ENCODE measurements at places on chromosomes 2 and 18.

DNA sequence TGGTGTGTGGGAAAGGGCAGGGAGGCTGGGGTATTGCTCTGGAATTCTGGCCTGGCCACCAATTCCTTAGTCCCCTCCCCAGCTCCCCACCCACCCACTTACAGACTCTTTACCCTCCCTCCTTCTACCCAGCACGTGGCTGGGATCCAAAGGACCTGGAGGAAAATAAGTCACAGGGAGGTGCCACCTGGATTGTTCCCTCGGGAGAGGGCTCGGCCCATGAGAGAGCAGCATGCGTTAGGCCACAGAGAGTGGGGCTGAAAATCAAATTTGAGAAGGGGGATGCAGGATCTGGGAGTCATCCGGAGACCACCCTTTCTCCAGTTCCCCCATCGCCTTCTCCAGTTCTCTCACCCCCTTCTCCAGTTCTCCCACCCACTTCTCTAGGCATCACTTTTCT, 3.0 kb downstream of the ASPRV1 start:
- DNase-seq = no peak

DNA sequence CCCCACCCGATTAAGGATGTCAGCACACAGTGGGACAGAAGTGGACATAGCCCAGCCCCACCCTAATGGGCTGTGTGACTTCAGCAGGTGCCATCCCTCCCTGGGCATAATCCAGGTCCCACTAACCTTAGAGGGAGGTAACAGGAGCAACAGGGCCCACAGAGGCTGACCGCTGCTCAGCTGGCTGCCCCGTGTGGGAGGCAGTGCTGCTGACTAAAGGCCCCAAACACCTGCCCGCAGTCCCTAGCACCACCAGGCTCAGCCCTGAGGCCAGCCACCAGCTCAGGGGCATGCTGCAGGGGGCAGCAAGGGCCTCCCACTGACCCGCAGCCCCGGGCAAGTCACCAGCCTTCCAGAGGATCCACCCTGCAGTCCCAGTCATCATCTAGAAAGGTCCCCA, 14.6 kb downstream of the BIN1 start:
- no peak for DNase-seq

DNA sequence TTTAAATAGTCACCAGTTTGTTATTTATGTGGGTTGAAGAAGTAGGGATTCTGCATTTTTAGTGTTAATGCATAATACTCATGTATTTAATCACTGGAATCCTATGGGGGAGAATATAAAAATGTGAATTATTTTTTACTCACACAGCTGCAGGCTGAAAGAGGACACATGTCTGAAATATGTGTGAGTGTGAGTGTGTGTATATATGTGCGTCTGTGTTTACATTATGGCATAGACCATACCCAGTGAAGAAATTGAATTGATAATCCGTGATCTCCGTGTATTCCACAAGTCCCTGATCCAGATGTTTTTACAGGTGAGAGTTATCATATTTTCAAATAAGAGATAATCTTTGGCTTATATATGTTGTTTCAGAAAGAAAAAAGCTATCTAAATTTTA, 225.3 kb downstream of the ICOS start:
- DNase-seq = no peak

- no peak for DNase-seq
These were observed 41.0 kb upstream of the ACSL3 start for GRCh38 chr2:222819722-222820333.

DNA sequence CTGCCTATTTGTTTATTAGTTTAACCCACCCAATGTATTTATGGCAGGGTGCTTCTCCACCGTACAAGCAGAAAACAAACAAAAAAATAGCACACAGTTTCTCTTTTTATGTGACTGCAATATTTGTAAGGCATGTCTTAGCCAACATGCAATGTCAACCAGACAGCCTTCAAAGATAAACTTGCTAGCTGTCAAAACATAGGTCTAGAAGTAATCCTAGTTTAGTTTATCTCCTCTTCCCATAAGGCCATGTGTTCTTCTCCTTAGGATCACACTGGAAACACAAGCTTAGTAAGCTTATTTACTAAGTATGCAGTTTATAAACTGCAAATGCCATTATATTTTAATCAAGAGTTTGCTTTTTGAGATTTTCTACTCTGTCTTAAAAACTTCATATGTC, 75.6 kb downstream of the LDAH start:
- no peak for DNase-seq

GRCh38 chr18:9874728-9875127, 11.0 kb upstream of the TXNDC2 start:
- DNase-seq = no peak

- DNase-seq = no peak
These were observed 93.4 kb downstream of the SOS1 start for GRCh38 chr2:39027421-39027820.

DNA sequence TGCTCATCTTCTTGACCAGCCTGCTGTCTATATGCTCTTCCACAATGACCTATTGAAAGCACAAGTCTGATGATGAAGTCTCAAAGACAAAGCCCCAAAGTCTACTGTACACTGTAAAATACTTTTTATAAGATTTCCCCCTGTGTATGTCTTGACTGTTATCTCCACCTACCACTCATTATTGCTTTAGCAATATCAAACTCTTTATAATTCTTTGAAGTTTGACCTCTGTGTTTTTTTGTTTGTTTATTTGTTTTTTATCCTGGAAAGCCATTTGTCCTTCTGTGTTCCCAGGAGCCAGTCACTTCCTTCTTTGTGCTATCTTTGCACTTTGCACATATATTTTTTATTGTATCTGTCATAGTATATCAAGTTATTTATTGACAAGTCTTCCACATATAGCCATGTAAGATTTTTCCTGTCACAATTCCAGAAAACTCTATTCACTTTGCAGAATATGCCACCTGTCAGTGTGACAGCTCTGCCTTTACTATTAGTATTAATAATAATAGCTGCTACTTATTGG, 66.3 kb downstream of the RND3 start:
- no peak for DNase-seq

DNA sequence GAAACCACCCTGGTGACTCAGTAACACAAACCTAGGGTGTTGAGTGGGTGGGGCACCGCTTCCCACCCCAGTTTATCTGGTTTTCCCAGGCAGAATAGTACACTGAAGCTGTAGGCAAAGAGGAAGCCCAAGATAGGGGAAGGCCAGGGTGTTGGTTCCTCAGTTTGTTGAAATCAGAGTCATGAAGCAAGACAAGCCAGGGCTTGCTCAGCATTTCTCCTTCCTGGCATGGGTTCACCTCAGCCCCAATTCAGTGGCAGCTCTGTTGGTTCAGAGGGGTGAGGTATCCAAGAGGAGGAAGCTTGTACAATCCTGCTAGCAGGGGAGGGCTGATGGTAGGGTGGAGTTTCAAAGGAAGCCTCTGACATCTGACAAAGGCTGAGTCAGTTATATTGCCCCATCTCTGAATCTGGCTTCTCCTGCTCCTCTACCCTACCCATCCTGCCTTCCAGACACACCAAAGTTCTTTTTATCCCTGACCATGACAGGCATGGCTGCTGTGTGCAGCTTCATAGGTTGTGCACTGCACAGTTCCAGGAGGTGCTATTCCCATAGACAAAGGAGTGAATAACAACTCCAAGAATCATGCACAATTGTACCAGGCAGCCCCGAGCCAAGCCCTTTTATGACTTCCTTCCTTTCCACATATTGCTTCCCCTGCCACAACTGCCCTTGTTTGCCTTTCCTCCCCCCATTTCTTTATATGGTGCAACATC, 24.9 kb upstream of the RAB10 start:
- DNase-seq = no peak

DNA sequence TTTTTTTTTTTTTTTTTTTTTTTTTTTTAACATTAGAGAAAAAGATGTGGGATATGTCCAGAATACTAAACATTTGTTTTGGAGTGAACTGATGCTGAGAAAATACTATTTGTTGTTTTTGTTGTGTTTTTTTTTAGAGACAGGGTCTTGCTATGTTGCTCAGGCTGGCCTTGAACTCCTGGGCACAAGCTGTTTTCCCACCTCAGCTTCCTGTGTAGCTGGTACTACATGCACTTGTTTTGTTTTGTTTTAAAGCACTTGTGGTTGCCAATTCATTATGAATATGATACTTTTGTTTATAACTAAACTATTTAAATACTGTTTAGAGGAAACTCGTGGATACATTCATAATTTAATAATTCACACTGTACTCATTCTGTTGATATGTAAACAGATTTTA, 33.4 kb upstream of the DYSF start:
- DNase-seq = no peak

GRCh38 chr18:48687346-48688042, 148.7 kb downstream of the CTIF start:
- no peak for DNase-seq

DNA sequence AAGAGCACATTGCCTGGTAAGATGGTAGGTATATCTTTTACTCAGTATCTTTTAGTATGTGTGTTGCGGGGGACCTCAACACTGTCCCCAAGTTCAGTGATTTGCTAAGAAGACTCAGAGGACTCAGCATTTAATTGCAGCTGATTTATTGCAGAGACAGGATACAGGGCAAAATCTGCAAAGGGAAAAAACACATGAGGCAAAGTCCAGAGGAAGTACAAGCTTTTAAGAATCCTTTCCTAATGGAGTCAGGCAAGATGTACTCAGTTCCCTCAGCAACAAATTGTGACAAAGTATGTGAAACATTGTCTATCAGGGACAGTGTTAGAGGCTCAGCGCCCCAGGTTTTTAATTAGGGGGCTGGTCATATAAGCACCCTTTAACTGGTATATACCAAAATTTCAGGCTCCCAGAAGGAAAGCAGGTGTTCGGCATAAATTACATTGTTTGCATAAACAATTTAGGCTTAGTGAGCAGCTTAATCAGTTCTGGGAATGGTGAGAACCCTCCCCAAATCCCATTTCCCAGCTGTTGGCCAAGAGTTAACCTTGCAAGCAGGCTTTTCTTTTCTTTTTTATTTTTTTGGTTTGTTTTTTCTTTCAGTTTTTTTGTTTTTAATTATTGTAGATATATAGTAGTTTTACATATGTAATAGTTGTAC, 41.7 kb downstream of the RAB3GAP1 start:
- DNase-seq = no peak

DNA sequence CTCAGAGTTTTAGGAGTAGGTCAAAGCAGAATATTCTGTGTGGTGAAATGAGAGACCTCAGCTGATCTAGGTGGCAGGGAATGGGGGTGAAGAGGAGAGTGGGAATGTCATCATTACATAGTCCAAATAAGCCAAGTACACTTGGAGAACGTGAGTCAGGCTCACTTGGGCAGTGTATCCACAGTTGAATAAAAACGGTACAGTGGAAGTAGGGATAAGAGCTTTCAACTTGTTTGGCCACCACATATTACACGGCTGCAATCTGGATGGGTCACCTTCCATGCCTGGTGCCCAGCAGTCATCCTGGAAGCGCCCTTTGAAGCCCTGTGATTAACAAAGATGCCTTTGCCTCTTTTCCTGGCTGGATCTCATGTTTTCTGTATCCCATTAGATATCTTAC, 28.6 kb downstream of the MIB1 start:
- DNase-seq = no peak

- no peak for DNase-seq
These were observed 122.5 kb downstream of the FOXI3 start for GRCh38 chr2:88329815-88330603.

DNA sequence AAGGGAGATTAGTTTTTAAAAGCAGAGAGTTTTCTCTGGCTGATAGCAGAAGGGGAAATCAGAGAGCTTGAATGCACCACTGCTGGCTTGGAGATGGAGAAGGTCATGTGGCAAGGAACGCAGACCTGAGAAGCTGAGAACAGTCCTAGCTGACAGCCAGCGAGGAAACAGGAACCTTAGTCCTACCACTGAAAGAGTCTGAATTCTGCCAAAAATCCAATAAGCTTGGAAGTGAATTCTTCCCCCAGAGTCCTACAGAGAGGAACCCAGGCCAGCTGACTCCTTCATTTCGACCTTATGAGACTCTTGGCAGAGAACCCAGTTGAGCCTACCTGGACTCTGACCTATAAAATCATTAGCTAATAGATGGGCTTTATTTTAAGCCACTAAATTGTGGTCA, 371.9 kb upstream of the TNP1 start:
- no peak for DNase-seq

DNA sequence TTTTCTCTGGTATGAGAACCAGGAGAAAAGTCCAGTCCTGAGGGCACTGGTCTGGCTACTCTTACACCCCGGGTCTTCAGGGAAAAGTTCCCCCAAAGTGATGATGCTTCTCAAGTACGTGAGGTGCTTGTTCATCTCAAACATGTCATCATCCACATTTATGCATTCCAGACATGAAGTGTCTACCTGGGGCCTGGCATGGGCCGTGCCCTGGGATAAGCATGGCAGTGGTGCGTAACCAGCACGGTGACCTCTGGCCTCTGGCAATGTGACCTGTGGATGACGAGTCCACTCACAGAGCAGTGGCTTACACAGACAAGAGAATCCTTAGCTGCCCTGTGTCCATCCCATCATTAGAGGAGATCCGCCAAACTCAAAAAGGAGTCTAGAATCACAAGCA, 74.8 kb upstream of the LGALSL start:
- DNase-seq = no peak

All from stimulated activated CD4-positive, alpha-beta T cell treated with anti-CD3 and anti-CD28 coated beads, Interleukin-12 subunit alpha, Interleukin-12 subunit beta, amount 100 ng/mL, for 4 hours (primary cell).